ENCODE measurements at places on chromosomes 13 and 19.

- no peak for DNase-seq
Observed at GRCh38 chr13:108574856-108575255, 54.6 kb upstream of the MYO16 start.

GRCh38 chr19:44684892-44685863, 13.8 kb upstream of the CEACAM16 start:
- DNase-seq: no peak

- peak; percentile 70 for DNase-seq
Observed at GRCh38 chr19:49362929-49363267, 682 bp upstream of the TEAD2 start.

GRCh38 chr13:94704377-94705080, 7.8 kb downstream of the SOX21 start:
- DNase-seq: no peak

GRCh38 chr19:30229525-30230174, 142.5 kb upstream of the ZNF536 start:
- DNase-seq: no peak

GRCh38 chr13:110853235-110853721, 61.6 kb downstream of the ANKRD10 start:
- peak; percentile 56 for DNase-seq

GRCh38 chr19:31168106-31168625, 181.1 kb downstream of the TSHZ3 start:
- no peak for DNase-seq

DNA sequence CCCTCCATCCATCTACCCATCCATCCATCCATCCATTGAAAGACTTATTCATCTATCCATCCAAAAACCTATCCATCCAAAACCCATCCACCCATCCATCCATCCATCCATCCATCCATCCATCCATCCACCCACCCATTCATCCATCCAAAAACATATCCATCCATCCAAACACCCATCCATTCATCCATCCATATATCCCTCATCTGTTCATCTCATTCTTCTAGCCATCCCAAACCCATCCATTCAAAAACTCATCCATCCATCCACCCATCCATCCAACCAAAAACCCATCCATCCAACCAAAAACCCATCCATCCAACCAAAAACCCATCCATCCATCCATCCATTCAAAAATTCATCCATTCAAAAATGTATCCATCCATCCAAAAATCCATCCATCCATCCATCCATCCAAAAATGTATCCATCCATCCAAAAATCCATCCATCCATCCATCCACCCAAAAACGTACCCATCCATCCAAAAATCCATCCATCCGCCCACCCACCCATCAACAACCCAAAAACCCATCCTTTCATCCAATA, 56.5 kb downstream of the TSHZ3 start:
- DNase-seq: no peak

GRCh38 chr13:22757530-22758120, 423.2 kb upstream of the SGCG start:
- no peak for DNase-seq

DNA sequence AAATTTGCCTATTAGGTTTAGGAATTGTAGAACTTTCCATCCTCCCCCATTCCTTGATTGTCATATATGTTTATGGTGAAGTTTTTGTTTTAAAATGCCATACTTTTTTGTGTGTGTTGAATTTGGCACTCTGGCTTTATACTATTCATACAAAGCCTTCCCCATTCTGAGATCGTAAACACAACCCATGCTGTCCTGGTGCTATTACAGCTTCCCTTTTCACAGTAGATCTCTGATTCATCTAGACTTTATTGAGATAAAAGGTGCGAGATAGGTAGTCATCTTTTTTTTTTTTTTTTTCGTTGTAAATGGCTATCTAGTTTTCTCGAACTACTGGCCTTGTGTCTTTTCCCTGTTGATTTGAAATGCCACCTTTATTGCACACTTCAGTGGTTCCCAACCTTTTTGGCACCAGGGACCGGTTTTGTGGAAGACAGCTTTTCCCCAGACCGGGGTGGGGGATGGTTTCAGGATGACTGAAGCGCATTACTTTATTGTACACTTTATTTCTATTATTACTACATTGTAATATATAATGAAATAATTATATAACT, 94.6 kb downstream of the LRCH1 start:
- no peak for DNase-seq

DNA sequence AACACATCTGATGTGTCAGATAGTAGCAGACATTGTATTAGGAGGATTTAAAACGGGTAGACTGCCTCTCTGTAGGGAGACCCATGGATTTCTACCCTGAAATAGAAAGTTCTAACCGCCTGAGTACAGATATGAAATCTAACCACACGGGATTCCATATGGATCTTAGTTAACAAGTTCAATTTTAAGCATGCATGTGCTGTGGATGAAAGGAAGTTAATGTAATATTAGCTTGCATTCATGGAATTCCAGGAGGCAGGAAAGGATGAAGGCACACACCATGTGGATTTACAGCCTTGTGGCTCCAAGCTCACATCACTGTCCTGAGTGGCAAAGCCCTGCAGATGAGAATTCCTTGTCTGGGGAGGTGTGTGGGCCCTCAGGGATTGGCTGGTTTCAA, 120.6 kb upstream of the IRS2 start:
- no peak for DNase-seq

DNA sequence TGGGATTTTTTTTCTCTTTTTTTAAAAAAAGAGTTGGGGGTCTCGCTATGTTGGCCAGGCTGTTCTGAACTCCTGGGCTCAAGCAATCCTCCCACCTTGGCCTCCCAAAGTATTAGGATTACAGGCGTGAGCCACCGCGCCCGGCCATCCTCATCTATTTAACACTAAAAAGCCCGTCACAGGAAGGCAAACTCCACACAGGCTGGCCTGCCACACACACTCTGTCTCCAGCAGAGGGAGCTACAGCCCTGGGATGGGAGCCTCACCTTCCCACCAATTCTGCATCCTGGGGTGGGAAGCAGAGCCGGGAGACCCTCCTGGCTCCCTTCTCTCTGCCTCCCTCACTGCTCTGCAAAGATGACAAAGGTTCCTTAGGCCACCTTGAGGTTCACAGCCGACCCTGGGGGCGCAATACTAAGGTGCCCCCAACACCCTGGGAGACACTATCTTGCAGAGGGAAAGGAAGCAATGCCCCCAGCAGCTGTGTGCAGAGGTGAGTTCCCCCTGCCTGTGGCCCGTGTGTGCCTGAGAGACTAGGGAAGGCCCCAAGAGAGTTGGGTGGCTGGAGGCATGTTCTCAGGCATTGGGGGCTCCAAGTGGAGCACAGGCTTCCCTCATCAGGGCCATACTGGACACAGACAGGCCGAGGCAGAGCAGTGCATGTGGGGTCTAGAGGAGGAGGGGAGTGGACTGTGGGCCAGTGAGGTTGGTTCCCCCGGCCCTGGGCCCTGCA, 27.4 kb upstream of the TIMM44 start:
- DNase-seq: no peak

DNA sequence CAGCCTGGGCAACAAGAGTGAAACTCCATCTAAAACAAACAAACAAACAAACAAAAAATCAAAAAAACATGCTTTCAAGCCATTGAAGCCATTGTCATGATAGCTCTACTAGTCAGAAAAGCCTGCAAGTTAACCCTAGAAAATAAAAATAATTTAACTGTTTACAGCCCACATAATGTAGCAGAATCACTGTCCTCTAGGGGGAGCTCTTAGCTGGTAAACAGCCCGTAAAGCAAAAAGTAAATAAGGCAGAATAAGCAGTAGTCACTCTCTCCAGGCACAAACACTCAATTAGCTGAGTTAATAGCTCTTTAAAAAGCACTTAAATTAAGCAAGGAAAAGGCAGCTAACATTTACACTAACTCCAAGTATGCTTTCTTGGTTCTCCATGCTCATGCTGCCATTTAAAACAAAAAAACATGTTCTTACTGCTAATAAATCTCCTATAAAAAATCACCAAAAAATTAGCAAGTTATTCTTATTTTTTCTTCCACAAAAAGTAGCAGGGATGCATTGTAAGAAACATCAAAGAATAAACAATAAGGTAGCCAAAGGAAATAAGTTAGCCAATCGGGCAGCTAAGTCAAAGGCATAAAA, 11.3 kb downstream of the LILRB4 start:
- no peak for DNase-seq

DNA sequence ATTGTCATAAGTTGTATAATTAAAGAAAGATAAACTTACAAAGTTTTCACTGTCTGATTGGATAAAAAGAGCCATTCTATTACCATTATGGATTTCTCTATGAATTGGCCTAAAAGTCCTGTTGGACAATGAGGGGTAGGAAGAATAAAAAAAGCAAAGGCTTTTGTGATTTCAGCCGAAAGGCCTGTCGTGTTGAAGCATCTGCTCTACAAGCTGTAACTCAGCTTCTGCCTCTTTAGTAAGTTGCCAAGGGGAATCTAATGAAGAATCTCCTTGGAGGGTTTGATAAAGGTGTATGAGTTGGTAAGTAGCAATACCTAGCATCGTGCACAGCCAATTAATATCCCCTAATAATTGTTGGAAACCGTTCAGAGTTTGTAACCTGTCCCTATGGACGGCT, 25.2 kb upstream of the ERVV-1 start:
- DNase-seq: no peak

- DNase-seq: no peak
Observed at GRCh38 chr13:25690582-25690981, 318.8 kb downstream of the ATP8A2 start.

GRCh38 chr19:6066661-6067646, 43.3 kb downstream of the RFX2 start:
- peak; percentile 91 for DNase-seq

GRCh38 chr13:72463561-72463960, 263.9 kb downstream of the MZT1 start:
- DNase-seq: no peak

- DNase-seq: no peak
Observed at GRCh38 chr19:2780284-2780683, 2.8 kb downstream of the SGTA start.

DNA sequence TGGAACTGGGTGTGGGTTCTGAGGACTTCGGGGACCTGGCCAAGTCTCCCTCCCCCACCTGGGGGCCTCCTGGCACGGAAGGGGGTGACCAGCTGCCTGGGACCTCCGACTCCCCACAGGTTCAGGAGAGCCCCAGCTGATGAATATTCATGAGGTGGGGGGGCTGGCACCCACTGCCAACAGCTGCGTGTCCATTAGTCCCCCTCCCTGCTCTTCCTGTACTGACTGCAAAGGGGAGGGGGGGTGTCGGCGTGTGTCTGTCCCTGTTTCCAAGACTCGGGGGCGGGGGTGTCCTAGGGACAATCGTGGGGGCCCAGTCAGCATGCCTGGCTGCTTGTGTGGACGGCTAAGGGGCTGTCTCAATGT, 10.6 kb upstream of the NFIX start:
- DNase-seq: no peak

DNA sequence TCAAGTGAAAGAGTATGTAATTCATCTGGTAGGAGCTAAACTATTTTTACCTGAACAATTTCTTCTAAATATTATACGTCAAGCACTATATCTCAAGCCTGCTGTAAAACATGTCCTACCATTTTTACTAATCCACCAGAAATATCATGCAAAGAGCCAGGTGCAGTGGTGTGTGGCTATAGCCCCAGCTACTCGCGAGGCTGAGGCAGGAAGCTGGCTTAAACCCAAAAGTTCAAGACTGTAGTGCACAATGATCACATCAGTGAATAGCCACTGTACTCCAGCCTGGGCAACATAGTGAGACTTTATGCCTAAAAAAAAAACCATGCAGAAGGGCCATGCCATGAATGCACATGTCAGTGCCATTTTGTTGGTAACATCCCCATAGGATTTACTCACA, 20.7 kb upstream of the CLN5 start:
- DNase-seq: no peak

DNA sequence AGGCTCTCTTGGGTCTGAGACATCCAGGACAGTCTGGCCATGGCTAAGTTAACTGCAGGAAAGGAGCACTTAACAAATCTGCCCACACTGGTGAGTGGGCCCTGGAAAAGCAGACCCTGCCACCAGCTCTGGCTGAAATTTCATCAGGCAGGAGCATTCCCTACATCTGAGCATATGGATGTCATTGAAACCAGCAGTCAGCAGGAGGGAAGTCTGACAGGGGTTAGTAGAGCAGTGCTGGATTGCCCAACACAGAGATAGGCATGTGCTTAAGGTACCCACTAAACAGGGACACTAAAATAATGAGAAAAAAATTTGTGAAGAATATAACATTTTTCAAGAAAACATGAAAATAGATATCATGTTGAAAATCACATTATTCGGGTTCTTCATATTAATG, 13.6 kb upstream of the ACOD1 start:
- no peak for DNase-seq

- no peak for DNase-seq
Observed at GRCh38 chr13:50616101-50616500, 227.4 kb downstream of the DLEU7 start.

- DNase-seq: no peak
Observed at GRCh38 chr19:38142176-38143035, 81.6 kb downstream of the DPF1 start.

GRCh38 chr19:38615007-38615581, 2.7 kb downstream of the MAP4K1 start:
- DNase-seq: no peak

DNA sequence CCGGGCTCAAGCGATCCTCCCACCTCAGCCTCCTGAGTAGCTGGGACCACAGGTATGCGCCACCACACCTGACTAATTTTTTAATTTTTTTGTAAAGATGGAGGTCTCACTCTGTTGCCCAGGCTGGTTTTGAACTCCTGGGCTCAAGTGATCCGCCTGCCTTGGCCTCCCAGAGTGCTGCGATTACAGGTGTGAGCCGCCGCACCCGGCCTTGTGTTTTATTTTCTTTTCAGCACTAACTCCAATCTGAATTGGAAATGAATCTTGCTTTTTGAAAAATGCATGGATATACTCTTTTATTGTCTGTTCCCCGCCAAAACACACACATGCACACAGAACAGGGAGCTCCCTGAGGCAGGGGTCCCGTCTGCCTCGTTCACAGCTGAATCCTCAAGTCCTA, 1.3 kb upstream of the ISOC2 start:
- DNase-seq: no peak

DNA sequence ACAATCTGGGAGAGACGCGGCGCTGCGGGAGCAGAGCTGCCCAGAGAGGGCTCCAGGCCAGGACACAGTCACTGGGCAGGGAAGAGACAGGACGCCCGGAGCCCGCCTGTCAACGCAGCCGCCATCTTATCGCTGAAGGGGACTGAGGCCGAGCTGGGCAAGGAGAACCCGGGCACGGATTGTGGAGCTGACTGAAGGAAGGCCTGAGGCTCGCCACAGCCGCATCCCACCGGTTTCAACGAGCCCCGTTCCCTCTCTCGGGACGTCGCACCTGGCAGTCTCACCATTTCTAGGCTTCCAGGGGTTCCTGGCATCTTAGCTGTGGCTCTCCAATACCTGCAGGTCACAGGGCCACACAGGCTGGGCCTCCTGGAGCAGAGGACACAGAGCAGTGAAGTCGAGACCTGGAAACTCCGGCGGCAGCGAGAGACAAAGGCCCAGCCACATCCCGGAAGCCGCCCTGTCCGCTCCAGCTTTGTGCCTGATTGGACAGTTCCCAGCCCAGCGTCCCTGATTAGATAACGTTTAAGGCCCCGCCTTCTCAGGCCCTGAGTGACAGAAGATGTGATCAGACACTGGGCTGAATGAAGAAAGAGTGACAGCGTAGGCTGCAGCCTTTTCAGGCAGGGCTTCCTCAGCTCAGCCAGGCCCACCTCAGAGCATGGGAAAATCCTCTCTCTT, at the start of gene ZNF91:
Gene ZNF91 (minus strand): TSS at position 431 of the 681 bp plus-strand sequence. CDS start 117 bp downstream, at position 314.
- peak; percentile 96 for DNase-seq

GRCh38 chr19:20422216-20423205, 143.1 kb downstream of the ZNF737 start:
- DNase-seq: no peak

GRCh38 chr13:66152596-66152995, 1077.5 kb downstream of the PCDH9 start:
- DNase-seq: no peak

- DNase-seq: no peak
Observed at GRCh38 chr13:50224534-50224933, 209.3 kb downstream of the KCNRG start.
